ENCODE measurements at places on chromosomes 5 and 9.
A peak's percentile ranks its signal among the peaks of the same experiment; 100 is the strongest.

- no peak for DNase-seq
These were observed 260.4 kb upstream of the ADRA1B start for GRCh38 chr5:159655757-159656409.

- DNase-seq = no peak
These were observed 40.0 kb downstream of the FBXL7 start for GRCh38 chr5:15539951-15540350.

DNA sequence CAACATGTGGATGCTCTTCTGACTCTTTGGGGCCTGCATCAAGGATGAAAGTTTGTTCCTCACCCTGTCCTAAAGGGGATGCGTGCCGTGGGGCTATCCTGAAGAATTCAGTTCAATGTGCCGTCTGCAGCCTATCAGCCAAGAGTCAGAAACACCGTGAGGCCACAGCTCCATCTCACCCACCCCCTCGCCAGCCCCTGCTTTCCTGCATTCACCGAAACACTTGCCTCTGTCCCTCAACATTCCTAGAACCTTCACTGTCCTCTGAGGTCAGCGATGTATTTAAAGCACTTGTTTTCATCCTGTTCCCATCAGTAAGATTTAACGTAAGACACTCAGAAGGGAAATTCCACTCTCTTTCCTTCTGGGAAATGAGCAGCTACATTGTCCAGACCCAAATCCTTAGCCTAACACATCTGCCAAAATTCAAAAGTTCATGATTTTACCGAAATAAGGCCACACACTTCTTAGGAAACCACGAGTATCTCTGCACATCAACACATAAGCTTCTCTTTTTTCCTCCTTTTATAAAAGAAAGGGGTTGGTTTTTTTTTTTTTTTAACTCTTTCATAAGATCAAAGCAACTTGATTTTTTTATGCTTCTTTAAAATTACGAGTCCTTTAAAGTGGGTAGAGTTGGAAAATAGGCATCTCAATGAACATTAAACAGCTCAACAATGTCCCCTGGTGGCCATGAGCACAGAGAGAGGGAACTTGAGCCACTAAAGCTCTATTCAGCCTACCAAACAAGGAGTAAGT is 100.7 kb downstream of the SUSD1 start:
- peak; percentile 50 for DNase-seq

DNA sequence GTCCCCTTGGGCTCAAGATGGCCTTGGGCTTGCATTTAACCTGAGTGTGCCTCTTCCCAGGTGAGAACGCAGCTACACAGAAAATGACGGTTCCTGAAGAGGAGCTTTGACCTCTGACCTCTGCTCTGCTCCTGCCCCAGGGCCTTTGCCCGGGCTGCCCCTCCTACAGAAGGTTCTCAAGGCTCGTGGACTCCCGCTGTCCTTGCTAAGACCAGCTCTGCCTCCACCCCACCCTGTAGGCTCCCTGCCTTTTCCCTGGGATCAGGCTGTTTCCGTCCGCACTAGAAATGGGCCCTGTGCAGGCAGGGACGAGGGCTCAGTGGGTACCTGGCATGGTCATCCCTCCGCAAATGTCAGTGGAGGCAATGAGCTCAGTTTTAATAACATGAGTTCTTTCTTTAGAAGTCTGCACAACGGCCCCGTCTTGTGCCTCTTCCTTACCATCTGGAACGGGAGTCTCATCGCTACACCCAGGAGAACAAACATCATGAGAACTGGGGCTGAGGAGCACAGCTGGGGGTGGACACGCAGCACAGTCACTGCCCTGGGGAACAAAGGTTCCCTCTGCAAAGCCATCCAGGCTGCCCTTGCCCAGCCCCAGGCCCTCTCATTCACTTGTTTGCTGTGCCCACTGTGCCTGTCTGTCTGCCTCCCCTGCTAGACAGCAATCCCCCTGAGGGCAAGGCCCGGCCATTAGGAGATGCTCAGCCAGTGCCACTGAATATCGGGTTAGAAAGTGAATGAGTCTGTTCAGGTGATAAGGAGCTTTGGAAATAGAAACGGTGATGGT is 26.7 kb upstream of the LPCAT1 start:
- no peak for DNase-seq

DNA sequence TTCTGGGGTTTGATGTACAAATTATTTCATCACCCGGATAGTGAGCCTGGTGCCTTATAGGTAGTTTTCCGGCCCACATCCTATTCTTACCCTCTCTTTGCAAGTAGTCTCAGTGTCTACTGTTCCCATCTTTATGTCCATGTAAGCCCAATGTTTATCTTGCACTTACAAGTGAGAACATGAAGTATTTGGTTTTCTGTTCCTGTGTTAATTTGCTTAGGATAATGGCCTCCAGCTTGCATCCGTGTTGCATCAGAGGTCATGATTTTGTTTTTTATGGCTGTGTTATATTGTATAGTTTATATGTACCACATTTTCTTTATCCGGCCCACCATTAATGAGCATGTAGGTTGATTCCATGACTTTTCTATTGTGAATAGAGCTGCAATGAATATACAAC is 136.5 kb downstream of the PRR16 start:
- no peak for DNase-seq

Data from stimulated activated CD8-positive, alpha-beta memory T cell treated with anti-CD3 and anti-CD28 coated beads, Interleukin-4, amount 100 ng/mL, for 24 hours (primary cell).